Naive thymus-derived CD8-positive, alpha-beta T cell (primary cell): ENCODE measurements at places on chromosomes 7 and 10.

- DNase-seq: no peak
These were observed 67.3 kb upstream of the SHH start for GRCh38 chr7:155879592-155879991.

DNA sequence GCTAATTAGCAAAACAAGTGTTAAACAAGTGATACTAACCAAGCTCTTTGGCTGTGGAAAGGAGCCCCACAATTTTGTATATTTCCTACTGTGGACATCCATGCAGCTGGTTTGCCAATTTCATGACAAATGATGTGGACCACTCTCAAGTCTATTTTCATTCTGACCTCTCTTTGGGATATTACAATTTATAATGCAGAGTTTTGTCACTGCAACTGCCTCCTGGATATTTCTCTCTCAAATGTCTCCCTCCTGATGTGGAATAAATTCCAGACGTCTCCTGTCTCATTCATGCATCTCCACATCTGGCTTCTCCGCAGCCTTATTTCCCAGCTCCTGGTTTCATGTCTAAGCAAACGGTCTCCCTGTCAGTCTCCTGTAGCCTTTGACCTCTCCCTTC is 80.6 kb upstream of the RHEB start:
- no peak for DNase-seq

GRCh38 chr10:68784476-68784875 is 42.9 kb upstream of the STOX1 start:
- DNase-seq: no peak

GRCh38 chr10:47294501-47294900 is 5.5 kb upstream of the GDF10 start:
- no peak for DNase-seq

- no peak for DNase-seq
These were observed 1004.9 kb upstream of the POT1 start for GRCh38 chr7:125934539-125934938.

GRCh38 chr10:114029655-114030054 is 14.0 kb upstream of the ADRB1 start:
- DNase-seq: no peak

DNA sequence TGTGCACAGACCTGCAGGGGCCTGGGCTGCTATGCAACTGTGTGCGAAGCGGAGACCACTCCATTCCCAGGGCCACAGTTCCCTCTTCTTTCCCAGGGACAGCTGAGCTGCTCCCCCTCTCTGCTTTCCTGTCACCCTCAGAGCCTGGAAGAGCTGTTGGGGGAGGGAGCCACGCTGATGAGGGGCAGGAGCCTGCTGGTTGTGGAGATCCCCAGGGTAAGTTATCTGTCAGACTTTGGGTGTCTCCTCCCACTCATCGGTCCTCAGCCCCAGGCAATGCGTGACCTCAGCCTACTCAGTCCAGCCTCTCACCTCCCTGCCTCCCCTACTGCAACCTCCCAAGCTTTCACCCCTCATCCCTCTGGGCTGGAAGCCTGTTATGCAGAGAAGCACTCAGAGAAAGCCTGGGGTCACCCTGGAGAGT is 53.5 kb downstream of the ZNF467 start:
- no peak for DNase-seq

DNA sequence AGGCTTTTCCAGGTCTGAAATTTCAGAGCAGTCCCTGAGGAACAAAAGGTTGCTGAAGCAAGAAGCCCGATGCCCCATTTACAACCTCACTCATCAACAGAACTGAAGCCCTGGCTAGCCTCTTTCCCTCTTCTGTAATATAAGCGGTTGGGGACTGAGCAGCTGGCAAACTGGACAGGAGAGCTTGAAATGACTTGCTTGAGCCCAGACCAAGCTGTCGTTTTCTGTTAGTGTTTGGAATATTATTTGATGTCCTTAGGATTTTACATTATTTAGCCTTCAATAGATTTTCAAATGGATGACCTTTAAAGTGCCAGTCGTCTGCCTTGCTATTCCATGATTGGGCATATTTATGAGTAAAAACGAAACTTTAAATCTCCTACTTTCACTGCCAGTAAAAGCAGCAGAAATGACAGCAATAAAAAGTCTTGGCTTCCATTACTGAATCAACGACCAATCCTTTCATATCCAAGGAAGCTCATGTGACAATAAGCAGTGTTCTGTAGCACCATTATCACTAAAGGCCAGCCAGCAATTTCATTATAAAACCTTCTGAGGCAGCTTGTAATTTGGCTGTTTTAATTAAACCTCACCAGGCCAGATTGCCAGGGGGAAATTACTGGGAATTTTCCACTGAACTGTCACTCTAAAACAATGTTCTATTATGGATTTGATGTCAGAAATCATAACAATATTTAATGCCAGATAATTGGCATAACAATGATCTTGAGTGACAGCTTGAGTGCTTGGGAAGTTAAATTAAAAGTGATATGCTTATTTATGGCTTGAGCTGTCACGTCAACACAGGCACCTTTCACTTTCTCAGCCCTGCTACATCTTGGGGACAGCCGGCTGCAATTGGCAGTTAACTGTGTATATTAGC is 85.9 kb downstream of the LSMEM1 start:
- no peak for DNase-seq

- DNase-seq: peak; percentile 28
These were observed 12.7 kb upstream of the AKR1B10 start for GRCh38 chr7:134514663-134515062.

GRCh38 chr7:129502708-129503685 is 666 bp downstream of the SMKR1 start:
- DNase-seq: no peak

DNA sequence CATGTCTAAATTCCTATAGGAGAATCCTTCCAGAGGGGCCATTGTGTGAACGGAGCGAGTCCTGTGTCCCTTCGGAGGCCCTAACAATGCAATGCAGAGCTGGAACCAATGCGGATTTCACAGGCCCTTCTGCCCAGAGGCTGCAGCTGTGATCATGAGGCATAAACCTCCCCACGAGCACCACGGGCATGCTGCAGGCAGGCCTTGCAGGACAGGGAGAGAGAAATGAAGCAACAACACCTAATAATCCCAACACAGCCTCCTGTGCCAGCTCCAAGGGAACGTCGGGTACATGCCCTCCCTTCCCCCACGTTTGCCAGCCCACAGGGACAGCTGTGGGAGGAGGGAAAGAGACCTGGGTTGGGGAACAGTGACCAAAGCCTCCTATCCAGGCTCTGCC is 74.4 kb downstream of the TNS3 start:
- DNase-seq: no peak

DNA sequence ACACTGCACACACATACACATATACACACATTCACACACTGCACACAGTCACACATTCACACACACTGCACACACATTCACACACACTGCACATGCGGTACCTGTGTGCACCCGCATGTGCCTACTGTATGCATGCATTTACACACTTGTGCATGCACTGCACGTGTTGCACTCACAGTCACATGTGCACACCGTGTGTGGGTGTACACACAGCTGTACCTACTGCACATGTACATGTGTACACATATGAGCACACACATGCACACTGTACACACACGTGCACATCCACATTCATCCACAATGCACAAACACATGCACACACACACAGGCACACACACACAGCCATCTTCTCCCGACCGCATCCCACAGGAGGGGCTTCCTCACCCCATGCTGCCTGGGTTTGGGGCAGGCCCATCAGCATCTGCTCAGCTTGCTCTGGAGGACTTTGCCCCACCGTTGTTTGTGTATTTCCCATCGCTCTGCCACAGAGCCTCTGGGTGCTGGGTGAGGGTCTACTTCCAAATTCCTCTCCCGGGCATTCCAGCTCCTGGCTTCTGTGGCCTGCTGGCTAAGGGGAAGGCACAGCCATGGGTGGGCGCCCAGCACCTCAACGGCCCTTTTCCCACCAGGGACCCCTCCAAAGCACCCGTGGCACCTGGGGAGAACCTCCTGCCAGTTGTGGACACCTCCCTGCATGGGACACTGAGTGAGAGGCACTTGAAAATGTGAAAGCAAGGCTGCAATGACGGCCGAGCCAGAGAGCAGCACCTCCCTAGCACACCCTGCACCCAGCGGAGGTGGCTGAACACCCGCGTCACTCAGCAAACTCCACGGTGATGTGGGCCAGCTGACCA is 324.3 kb downstream of the PTPRN2 start:
- DNase-seq: no peak

GRCh38 chr7:87530126-87530525 is 54.6 kb upstream of the ABCB4 start:
- DNase-seq: no peak

DNA sequence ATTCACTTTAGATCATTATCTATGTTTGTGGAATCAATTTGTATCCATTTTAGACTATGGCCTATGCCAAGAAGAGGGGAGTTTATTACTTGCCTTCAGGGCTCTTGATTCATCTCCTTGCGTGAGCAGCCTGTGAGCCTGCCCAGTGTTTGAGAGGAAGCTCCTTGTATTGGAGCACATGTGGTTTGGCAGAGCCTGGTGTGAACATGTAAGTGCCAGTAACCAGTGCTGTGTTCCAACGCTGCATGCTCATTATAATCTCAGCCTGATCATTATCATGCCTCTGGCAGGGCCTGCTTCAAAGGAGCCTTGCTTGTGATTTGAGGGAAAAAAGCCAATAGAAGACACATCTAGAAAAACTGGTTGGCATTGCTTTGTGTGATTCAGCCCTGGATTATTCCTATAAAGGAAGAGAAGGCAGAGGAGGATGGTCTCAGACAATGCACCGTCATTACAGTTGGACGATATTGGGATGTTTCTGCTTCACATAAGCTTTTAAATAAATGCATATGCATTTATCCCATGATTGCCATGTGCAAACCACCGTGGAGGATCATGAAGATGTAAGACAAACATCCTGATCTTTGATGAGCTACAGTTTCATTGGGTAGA is 203.4 kb upstream of the AHR start:
- DNase-seq: no peak

- no peak for DNase-seq
These were observed 308.7 kb downstream of the ANKRD30A start for GRCh38 chr10:37434091-37434490.

- no peak for DNase-seq
These were observed 51.3 kb upstream of the TCF7L2 start for GRCh38 chr10:112898540-112899390.

DNA sequence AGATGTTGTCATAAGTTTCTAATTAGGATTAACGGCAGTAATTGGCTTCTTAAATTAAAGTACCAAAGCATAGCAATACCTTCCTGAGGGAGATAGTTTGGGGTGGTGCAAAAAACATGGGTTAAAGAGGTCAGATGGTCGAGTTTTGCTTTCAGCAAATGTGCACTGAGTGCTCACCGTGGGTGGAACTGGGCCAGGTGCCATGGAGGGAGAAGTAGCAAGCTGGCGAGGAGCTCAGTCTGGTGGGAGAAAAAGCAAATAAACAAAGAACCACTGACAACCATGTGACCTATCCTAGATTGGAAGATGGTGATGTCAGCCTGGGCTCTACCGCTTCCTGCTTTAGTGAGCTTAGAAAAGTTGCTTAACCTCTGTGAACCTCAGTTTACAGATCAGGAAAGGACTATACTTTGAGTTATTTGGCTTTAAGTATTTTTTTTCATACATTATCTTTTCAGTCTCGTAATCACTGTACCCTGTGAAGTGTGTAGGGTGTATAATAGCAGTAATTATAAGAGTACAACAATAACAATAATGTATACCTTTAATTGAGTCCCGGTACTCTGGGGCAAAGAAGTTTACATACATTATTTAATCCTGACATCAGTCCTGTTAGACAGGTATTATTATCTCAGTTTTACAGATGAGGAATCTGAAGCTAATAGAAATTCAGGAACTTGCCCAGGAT is 69.0 kb upstream of the PDCD4 start:
- peak; percentile 26 for DNase-seq

GRCh38 chr7:28181416-28181815 is 821 bp upstream of the JAZF1 start:
- no peak for DNase-seq

DNA sequence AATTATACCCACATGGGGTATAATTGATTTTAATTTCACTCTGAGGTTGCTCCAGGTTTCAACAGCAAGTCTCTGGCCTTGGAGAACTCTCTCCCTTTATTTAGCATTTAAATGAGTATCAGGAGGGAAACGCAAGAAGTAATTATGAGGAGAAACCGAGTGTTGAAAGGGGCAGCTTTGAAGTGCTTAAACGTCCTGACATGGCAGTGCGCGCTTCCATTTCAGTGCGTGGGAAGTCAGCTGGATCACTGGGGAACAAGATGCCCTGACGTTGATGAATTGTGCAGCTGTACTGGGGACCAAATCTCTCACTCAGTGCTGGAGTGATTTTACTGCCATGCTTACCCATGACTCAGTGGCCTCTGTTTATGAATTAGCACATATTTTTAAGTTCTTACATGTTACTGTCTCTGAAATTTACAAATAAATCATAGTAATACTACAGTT is 106.0 kb upstream of the PRR15 start:
- no peak for DNase-seq

GRCh38 chr10:43417950-43418768 is 9.2 kb upstream of the HNRNPF start:
- DNase-seq: peak; percentile 55

DNA sequence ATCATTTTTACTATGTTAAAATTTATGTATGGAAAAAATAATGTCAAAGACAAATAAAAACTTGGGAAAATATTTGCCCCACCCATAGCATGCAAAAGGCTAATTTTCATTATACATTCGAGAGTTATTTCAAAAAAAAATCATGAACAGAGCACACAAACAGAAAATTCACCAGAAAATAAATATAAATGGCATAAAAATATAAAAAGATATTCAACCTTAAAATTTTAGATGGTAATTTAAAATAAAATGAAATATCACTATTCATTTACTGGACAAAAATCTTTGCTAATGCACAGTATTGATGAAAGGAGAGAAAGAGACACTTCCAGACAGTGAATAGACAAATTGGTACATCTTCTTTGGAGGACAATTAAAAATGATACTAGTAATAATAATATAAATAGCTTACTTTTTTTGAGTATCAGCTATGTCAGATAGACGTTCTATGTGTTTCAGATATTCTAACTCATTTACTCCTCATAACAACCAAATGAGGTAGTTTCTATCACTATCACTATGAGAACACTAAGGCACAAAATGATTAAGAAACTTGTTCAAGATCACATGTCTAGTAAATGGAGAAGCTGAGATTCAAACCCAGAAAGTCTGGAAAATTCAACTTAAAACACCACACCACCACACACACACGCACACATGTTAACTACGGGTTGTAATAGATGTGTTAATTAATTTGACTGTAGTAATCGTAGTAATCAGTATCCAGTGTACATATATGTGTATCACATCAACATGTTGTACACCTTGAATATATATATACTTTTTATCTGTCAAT is 63.0 kb downstream of the CCDC71L start:
- no peak for DNase-seq

- DNase-seq: peak; percentile 73
These were observed 98.0 kb upstream of the ZNF722 start for GRCh38 chr7:63900394-63901203.
